Stimulated activated effector memory CD8-positive, alpha-beta T cell treated with anti-CD3 and anti-CD28 coated beads, Interleukin-12 subunit alpha, Interleukin-12 subunit beta, amount 100 ng/mL, for 72 hours (primary cell): ENCODE measurements at places on chromosomes 1 and 21.

GRCh38 chr1:202245391-202245790 lies 51.8 kb downstream of the LGR6 start:
- DNase-seq = no peak

DNA sequence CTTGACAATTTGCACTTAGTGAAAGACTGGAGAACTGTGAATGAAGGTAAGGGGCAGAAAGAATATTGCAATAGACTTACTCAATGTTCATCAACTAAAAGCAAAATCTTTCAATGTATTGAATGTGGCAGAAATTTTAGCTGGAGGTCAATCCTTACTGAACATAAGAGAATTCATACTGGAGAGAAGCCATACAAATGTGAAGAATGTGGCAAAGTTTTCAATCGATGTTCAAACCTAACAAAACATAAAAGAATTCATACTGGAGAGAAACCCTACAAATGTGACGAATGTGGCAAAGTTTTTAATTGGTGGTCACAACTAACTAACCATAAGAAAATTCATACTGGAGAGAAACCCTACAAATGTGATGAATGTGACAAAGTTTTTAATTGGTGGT lies 80.7 kb downstream of the JMJD4 start:
- DNase-seq = no peak

GRCh38 chr1:55375617-55376258 lies 160.6 kb upstream of the USP24 start:
- peak; percentile 26 for DNase-seq

GRCh38 chr1:111593403-111594305 lies 25.9 kb upstream of the RAP1A start:
- no peak for DNase-seq

DNA sequence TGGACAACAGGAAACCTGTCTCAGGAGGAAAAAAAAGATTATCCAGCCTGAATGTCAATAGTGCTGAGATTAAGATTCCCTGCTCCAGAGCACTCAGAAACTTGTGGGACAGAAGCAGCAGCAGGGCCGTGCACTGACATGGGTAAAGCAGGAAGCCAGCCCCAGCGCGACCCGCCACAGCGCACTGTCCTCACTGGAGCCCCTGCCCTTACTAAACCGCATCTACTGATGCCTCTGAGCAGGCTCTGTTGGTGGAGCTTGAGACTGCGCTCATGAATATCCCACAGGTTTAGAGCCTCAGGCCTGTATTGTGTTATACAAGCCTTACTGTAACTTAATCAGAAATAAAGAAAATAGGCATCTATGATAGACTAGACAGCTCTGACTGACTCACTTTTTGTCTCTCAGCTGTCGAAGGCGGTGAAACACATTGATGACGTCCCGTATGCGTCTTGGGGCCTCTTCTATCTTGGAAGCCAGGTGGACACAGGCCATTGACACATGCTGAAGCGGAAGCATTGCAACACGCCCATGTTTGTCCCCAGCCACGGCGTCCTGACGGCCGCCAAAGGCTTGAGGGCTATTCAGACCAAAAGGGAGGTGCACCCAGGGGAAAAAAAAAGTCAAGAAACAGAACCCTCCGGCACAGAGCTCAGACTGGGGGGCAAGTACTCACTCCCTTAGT lies 1.2 kb downstream of the CCNL2 start:
- DNase-seq = no peak

GRCh38 chr1:228391411-228392020 lies 15.1 kb downstream of the TRIM11 start:
- DNase-seq = no peak

DNA sequence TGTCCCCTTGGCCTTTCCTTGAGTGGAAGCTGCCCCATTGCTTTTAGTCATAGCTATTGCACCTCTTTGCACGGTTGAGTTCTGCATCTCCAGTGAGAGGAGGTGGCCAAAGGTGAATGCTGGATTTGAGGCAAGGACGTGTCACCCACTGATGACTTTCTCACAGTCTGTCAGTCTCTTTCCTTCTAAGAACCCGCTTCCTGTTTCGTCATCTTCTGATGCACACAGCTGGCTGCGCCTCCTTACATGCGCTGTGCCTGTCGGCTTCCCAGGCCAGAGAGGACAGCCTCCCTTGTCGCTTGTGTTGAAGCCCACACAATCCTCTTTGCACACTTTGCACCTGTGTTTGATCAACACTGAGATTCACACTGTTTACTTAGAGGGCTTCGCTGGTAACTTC lies 41.8 kb upstream of the PWP2 start:
- peak; percentile 55 for DNase-seq

GRCh38 chr1:230031131-230031530 lies 35.9 kb upstream of the GALNT2 start:
- DNase-seq = no peak

GRCh38 chr1:35544976-35545375 lies 12.2 kb downstream of the KIAA0319L start:
- no peak for DNase-seq

GRCh38 chr1:114109981-114110380 lies 43.7 kb downstream of the SYT6 start:
- no peak for DNase-seq

GRCh38 chr1:225713281-225713680 lies 60.4 kb upstream of the ENAH start:
- DNase-seq = no peak

- DNase-seq = no peak
These were observed 666.2 kb upstream of the CAMK1G start for GRCh38 chr1:208917281-208917680.

- no peak for DNase-seq
These were observed 509 bp downstream of the ADAMTS4 start for GRCh38 chr1:161198194-161198896.

- no peak for DNase-seq
These were observed 530.2 kb downstream of the PTPRC start for GRCh38 chr1:199168888-199169585.

- DNase-seq = no peak
These were observed 175.1 kb upstream of the CSF3R start for GRCh38 chr1:36657826-36658225.

DNA sequence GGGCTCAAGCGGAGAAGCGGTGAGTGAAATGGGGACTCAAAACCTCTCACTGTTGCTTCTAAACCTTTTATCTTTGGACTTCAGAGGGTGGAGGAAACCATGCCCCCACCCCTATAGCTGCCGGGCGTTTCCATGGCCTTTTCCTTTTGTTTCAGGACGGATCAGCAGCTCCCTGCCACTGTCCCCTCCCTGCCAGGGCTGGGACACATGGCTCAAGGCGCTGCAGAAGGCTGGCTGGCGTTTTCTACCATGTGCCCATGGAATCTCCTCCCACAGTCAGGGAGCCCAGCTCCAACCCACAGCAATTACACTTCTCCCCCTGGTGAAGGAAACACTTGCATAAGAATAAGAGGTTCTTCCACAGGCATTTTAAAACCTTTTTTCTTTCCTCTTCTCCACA lies 812.7 kb downstream of the PLA2G4A start:
- no peak for DNase-seq

DNA sequence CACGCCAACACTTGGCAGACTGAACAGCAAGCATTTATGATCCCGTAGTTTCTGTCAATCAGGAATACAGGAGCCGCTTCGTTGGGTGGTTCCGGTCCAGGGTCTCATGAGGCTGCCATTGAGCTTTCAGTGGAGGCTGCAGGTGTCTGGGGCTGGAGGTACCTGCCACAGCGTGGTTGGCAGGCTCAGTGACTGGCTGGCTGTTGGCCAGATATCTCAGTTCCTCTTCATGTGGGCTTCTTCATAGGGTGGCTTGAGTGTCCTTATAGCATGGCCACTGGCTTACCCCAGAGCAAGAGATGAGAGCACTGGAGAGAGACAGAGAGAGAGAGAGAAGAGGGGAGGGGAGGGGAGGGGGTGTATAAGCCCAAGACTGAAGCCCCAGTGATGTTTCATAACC lies 29.3 kb downstream of the PIK3CD start:
- no peak for DNase-seq

DNA sequence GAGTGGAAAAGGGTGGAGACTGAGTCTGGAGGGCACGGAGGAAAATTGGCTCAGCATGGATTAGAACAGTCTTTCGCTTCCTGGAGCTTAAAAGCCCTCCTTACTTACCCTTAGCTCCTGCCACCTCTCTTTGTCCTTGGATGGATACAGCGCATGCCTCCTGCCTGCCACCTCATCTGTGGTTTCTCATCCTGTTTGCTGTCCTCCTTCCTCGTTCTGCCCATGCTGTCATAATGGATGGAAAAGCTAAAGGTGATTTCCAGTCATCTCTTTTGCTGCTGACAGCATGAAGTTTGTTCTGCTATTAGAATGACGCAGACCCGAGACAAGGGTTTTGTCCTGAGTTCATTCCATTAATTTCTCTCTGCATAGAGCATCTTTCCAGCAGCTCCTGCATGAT lies 425.9 kb downstream of the KIF26B start:
- DNase-seq = no peak

DNA sequence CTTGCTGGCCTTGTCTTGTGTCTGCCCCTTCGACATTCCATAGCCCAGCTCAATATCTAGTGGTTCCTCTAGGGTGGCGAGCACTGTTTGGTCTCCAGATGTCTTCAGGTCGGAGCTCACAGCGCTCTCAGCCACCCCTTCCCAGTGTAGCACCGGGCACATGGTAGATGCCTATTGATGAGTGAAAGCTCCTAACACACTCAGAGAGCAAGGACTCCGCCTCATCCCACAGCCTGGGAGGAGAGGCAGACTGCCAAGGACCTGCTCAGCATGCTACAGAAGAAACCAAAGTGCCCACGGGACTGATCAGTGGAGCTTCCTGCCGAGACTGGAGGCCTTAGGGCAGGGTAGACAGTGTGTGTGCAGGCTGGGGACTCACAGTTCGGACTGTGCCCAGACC lies 10.9 kb downstream of the PCSK9 start:
- no peak for DNase-seq

DNA sequence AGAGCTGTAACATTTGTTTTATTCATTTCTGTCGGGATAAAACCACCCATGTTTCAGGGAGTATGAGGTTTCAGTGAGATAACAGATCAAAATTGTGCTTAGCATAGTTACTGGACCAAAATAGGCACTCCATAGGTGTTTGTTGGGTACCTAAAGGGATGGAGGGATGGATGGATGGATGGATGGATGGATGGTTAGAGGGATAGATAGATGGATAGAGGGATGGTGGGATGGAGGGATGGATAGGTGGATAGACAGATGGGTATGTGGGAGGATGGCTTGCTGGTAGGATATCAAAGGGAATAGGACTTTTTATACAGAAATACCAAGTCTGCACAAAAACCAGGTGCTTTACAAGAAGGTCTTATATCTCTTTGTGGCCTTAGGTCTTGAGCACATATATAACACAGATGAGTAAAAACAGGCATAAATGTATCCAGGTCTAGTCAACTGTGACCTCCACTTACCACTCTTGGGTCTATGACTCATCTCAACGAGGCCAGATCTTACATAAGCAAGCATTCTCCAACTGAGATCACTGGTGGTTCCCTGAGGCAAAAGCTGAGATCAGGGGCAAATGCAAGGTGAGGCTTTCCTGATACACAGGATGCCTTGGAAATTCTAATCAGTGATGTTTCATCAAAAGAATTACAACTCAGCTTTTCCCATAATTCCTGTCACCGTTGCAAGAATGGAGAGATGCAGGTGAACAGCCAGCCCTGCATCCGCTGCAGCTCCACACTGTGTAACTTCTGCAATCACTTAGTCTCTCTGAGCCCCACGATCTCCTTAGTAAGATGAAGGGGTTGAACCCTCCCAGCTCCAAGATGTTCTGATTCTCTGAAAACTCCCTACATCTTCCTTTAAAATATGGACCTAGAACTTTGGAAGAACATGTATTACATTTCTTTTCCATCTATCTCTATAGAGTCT lies 32.0 kb downstream of the PTAFR start:
- no peak for DNase-seq

- DNase-seq = no peak
These were observed 36.0 kb downstream of the ABCG1 start for GRCh38 chr21:42254651-42255601.

GRCh38 chr1:221815660-221816059 lies 73.8 kb upstream of the DUSP10 start:
- DNase-seq = no peak

GRCh38 chr1:112575154-112575804 lies 43.7 kb downstream of the ST7L start:
- DNase-seq = no peak

DNA sequence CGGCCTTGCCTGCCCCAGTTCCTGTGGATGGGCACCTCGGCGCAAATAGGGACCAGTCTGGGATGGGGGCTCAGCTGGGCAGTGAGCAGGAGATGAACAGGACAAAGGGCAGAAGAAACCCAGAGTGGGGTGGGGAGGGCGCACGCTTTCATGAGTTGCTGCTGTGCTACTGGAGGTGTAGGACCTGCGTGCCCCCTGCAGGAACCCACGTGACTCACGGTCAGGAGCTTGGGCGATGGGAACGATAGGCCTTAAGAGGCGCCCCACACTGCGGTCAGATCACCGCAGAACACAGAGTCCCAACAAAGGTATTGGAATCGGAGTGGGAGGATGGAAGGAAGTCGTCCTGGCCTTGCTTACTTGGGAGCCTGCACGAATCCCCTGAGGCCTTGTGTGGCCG lies 17.2 kb downstream of the PRDM15 start:
- no peak for DNase-seq

- DNase-seq = no peak
These were observed 2.8 kb upstream of the SERINC2 start for GRCh38 chr1:31409946-31410858.

- no peak for DNase-seq
These were observed 33.0 kb downstream of the APP start for GRCh38 chr21:26137379-26138060.

GRCh38 chr1:100423832-100424337 lies 71.6 kb downstream of the CDC14A start:
- no peak for DNase-seq

- DNase-seq = no peak
These were observed 43.1 kb upstream of the CLSTN1 start for GRCh38 chr1:9866836-9867235.

DNA sequence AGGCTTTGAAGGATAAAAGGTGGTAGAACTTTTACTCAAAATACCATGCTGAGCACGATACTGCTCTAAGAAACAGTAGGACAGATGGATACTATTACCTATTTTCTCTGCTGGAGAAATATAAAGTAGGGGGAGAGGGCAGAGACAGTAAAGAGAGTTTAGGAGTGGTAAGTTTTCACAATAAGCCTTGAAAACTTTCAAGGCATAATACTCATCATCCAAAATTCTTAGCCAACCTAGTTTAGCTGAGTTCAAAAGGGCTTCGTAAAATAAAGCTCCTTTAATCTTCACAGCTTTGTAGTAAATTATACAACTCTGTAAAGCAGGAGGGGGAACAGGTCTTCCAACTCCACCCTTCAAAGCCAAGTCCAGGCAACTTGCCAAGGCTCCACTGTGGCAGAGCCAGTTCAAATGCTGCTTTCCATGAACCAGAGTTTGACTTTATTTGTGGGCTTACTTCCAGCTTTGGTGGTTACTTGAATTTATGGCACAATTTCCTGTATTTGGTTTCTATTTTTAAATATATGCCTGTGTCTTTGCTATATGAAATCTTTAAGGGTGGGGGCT lies 15.5 kb downstream of the TEX38 start:
- DNase-seq = no peak

GRCh38 chr1:95393434-95393833 lies 159.4 kb downstream of the RWDD3 start:
- DNase-seq = no peak

- DNase-seq = no peak
These were observed 69.6 kb downstream of the UBR4 start for GRCh38 chr1:19140465-19140864.

GRCh38 chr1:168246506-168246905 lies 20.7 kb downstream of the SFT2D2 start:
- DNase-seq = no peak

- DNase-seq = no peak
These were observed 10.5 kb upstream of the CPLANE2 start for GRCh38 chr1:16247441-16247840.

GRCh38 chr1:221200464-221200863 lies 321.2 kb downstream of the HLX start:
- DNase-seq = no peak

- no peak for DNase-seq
These were observed 183.3 kb downstream of the DHRS3 start for GRCh38 chr1:12434686-12435085.
